HTR-8/SVneo (cell line): ENCODE measurements at places on chromosomes 13 and 19.

DNA sequence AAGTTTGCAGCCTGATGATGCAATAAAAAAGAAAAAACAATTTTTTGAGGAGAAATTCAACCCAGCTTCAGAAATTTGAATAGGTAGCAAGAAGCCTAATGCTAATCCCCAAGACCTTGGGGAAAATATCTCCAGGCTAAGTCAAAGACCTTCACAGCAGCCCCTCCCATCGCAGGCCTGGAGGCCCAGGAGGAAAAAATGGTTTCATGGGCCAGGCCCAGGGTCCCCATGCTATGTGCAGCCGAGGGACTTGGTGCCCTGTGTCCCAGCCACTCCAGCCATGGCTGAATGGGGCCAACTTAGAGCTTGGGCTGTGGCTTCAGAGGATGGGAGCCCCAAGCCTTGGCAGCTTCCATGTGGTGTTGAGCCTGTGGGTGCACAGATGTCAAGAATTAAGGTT is 210.3 kb downstream of the SUCLA2 start:
- DNase-seq: no peak

- DNase-seq: no peak
Measured at GRCh38 chr13:44287958-44288357, 85.7 kb upstream of the SERP2 start.

DNA sequence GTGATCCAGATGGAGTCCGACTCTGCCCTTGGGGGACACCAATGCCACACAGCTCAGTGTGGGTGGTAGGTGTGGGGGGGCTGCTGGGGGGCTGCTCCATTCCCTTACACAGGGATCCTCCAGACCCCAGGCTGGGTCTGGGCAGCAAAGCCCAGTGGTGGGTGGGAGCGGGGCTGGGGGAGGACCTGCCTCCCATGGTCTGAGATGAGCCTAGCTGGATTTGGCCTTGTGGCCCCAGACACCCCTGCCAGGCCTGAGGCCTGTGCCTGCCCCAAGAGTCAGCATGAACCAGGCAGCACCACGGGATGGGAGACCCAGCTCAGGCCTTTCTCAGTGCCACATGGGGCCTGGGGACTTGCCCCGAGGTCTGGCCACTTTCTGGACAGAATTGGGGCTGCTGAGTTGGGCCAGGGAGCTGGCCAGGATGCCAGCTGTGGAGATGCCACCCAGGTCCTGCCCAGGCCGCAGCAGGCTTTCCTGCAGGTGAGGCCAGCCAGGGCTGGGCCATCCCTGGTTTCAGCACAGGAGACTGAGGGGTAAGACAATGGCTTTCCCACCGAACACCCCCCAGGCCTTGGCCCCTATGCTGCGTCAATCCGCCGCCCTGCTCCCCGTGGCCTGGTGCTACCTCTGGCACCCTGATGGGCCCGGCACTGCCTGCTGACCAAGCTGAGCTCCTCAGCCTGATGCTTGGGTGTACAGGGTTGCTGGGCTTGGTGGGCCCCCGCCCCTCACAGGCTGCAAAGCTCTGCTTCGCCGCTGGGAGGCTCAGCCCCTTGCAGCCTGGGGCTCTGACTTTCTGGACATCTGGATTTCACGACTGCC is 24.2 kb downstream of the CEBPG start:
- DNase-seq: no peak

DNA sequence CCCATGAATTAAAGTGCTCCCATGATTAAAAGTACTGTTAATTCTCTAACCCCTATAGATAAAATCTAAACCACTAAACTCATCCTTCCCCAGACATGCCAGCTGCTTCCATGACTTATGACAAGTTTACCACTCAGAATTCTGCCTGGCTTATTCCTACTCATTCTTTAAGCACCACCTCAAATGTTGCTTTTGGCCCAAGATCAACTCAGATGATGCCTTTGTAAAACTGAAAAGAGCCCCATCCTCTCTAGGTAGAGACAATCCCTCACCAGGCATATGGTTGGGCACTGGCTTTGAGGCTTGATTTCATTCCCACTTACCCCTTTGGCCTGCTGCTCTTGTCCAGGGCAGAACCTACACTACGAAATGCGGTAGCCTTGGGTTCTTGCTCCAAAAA is 250.0 kb downstream of the DNAJC15 start:
- peak; percentile 12 for DNase-seq

DNA sequence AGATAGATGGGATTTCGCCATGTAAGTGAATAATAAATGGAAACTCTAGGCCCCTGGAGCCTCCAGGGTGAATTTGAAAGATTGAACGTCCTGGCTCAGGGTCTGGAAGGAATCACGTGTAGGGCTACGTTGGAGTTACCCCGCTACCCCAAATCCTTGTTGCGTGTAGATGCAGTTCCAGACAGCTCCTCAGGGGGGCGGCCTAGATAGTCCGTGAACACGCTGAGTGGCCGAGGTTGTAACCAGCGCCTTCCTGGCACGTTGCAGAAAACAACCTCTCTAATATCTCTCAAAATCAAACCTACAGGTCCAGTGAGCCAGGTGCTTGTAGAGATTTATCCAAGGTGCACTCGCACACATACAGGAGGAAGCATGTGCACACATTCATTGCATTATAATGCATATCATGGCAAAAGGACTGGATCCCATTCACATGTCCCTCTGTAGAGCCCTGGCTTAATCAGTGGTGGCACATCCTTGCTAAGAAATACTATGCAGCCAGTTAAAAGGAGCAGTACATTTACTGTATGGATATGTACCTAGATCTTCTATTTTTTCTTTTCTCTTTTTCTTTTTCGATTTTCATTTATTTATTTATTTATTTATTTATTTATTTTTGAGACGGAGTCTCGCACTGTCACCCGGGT is 2.5 kb upstream of the KEAP1 start:
- peak; percentile 51 for DNase-seq

GRCh38 chr19:2457394-2458037 is 757 bp upstream of the LMNB2 start:
- DNase-seq: no peak

DNA sequence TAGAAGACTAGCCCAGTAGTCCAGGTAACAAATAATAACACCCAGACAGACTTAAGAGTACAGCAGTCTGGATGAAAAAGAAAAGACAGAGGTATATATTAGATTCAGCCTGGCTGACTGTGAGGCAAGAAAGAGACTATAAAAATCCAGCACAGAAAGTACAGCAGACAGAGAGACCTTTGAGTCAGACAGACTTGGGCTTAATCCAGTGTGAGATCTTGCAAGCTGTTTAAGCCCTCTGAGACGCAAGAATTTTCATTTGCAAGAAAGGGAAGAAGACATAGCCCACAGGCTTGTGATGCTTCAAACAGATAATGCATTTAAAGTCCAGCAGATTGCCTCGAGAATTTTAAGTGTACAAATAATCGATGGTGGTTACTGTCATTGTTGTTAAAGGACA is 471.4 kb downstream of the LIG4 start:
- DNase-seq: no peak

DNA sequence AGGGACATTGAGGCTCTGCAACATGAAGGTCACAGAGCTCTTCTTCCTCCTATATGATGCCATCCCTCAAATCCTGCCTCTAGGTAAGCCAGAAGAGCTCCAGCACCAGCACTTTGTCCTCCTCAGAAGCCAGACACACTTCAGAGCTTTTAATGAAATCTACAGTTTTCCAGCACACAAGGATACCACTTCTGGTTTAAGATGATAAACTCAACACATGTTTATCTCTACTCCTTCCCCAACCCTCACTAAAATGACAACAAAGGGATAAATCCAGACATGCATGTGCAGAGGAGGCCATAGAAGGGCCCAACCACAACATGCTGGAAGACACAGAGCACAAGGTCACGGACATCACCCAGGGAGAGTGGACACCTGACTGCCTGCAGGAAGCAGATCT is 195.3 kb downstream of the USP12 start:
- DNase-seq: no peak

- DNase-seq: no peak
Measured at GRCh38 chr13:102504002-102504401, 92.8 kb upstream of the TPP2 start.

GRCh38 chr13:22085001-22085400 is 414.1 kb downstream of the FGF9 start:
- DNase-seq: no peak

DNA sequence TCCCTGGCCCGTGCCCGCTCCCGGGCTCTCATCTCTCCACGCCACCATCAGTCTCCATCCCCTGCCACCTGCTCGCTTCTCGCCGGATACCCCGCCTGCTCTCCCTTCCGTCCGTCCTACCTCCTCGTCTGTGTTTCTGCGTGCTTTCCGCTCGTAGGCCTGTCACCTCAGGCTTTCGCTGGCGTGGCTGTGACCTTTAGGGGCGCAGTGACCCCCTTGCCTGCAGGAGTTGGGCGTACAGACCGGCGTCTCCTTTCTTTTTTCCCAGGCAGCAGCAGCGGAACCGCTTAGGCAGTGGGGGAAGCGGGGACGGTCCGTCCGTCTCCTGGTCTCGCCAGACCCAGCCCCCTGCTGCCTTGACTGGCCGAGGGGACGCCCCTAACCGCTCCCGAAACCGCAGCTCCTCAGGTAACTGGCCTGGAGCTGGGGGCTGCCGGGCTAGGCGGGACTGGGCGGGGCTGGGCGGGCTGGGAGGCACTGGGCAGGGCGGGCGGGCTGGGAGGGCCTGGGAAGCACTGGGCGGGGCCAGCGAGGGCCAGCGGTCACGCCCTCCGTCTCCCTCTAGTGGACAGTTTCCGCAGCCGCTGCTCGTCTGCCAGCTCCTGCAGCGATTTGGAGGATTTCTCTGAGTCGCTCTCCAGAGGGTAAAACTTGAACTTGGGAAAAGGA is 6.3 kb downstream of the PGLYRP1 start:
- peak; percentile 85 for DNase-seq

GRCh38 chr13:83311886-83312577 is 570.2 kb downstream of the SLITRK1 start:
- DNase-seq: peak; percentile 5

DNA sequence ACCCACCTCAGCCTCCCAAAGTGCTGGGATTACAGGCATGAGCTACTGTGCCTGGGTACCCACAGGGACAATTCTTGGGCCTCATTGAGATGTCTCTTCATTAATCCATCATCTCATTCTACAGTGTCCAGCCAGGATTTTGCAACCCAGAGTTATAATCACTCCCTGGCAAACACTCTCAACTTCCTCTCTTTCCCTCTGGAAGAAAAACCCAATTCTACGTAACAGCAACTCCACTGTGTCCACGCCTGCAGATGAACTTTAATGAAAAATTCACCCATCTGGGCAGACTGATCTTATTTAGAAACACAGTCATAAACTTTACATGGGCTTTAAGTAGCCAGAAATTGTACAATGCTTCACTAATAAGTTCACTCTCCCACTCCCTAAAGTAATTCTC is 90.1 kb upstream of the ABCC4 start:
- no peak for DNase-seq

GRCh38 chr13:33016414-33017322 is at the start of gene KL:
TSS of gene KL (plus strand) at chr13:33016423. CDS start at chr13:33016441, 18 bp downstream.
- no peak for DNase-seq

- DNase-seq: no peak
Measured at GRCh38 chr13:107461751-107462150, 753.6 kb downstream of the LIG4 start.

DNA sequence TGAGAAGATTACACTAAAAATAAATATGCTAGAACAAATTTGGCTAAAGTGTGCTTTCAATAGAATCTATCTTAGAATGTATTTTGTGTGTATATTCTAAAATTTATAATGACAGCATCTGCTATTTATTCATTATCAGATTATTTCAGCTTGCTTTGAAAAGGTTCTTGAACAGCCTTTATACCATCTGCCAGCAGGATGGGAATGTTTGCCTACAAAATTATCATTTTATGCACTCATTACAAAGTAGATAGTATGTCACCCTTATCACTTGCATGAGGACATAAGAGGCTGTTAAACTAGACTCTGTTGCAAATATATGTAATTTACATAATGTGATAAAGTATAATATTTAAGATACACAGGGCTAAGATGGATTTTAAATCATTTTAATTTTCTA is 1286.9 kb upstream of the PCDH20 start:
- DNase-seq: no peak

DNA sequence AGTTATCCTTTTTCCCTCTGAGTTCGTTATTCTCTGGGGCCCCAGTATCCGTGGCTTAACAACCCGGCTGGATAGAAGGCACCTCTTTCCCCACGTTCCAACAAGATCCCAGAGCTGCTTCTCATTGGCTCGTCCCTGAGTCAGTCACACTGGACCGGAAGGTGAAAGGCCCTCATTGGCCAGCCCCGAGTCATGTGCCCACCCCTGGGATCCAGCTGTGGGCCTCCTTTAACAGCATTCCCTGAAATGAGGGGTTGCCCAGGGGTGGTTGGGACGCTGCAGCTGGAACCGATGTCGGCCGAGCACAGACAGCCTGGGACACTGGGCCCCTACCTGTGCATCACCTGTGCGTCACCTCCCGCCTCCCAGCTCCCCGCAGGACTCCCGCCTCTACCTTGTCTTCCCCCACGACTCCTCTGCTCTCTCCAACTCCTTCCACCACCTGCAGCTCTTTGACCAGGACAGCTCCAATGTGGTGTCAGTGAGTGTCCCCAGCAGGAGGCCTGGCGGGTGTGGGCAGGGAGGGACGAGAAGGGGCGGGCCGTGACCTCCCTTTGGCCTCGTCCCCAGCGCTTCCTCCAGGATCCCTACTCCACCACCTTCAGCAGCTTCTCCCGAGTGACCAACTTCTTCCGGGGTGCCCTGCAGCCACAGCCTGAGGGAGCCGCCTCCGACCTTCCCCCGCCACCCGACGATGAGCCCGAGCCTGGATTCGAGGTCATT is 4.3 kb downstream of the TBC1D17 start:
- no peak for DNase-seq

- DNase-seq: no peak
Measured at GRCh38 chr13:34247596-34247995, 429.6 kb downstream of the RFC3 start.

DNA sequence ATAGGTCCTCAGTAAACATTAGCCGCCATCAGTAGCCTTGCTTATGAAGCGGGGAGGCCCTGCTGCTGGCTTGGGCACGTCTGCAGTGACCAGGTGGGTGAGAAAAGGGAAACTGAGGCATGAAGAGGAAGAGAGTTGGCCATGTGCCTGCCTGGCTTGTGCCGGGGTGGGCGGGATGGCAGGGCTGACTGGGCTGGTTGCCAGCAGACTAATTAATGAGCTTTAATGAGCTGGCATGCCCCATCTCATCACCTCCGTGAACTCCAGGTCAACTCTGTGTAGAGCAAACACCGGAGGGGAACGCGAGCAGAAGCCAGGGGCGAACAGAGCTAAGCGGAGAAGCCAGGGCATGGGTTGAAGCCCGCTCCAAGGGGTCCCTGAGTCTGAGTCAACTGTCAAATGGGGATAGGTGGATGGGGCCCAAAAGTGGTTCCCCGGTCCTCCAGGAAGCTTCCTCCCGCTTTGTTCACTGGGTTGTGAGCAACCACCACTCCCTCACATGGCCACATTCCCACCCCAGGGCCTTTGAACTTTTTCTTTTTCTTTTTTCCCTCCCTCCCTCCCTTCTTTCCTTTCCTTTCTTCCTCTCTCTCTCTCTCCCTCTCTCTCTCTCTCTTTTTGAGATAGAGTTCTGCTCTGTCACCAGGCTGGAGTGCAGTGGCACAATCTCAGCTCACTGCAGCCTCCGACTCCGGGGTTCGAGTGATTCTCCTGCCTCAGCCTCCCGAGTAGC is 8.7 kb downstream of the NR2F6 start:
- DNase-seq: no peak

- DNase-seq: no peak
Measured at GRCh38 chr13:42305503-42305902, 33.6 kb downstream of the AKAP11 start.
